Cerebellar cortex (tissue), 1 donor: ENCODE measurements at places on chromosomes 3 and 15.

DNA sequence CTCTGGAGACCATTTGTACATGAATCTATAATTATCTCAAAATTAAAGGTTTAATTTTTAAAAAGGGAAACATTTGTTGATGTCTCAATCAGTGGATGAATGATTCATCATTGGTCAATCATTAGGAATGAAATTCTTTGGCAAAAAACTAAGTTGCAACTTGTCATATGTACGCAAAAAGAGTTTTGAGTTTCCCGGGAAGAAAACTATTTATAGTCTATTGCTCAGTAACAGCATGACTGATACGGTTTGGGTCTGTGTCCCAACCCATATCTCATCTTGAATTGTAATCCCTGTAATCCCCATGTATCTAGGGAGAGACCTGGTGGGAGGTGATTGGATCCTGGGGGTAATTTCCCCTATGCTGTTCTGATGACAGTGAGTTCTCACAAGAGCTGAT lies 765.8 kb upstream of the ROBO1 start:
- DNase-seq: no peak

DNA sequence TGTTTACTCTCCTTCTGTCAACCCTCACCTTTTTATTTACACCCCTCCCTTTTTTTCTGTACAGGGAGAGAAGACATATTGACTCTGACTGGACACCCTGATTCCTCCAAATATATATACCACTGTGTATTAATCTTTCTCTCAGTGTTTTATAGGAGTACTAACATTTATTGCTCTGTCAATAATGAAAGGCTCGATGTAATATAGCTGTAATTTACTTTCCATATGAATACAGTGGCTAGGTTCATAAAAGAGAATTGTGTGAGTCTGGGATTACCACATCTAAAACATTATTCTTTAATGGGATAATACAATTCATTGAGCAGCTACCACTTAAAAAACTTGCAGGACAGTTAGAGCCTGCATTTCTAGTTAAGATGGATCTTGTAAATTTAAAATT lies 194.3 kb downstream of the SV2B start:
- DNase-seq: no peak

GRCh38 chr15:74782259-74783071 lies 585 bp downstream of the CSK start:
- DNase-seq: no peak

DNA sequence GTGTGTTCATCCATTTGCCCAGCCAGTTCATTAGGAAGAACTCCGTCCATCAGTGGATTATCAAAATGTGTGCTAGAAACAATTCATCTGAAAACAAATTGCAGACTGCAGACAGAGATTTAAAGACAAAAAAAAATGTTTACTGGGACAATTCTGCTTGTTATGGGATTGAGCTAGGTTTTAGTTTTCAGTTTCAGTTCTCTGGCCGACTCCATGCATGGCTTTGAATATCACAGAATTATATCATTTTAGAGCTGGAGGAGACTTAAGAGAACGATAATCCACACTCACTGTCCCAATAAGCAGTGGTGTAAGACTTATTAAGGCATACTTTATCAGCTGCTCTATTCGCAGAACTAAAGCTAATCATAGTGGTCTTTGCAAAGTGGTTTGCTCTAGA lies 51.1 kb downstream of the TFG start:
- DNase-seq: no peak

DNA sequence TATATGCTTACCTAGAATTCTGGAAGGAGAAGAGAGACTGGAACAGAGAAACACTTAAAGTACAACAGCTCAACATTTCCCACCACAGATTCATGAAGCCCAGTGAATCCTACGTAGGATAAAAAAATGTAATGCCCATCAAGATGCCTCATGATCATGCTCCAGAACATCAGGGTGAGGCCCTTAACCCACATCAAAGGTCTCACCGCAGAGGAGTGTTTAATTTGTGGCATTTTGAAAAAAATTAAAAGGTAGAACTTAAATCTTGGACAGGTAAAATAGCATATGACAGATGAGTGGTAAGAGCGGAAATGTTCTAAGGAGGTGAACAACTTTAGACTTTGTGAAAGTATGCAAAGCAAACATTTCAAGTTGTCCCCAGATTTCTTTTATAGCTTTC lies 9.7 kb upstream of the SLC6A20 start:
- DNase-seq: no peak

- DNase-seq: no peak
These were observed 145.0 kb upstream of the GAP43 start for GRCh38 chr3:115478359-115478758.

DNA sequence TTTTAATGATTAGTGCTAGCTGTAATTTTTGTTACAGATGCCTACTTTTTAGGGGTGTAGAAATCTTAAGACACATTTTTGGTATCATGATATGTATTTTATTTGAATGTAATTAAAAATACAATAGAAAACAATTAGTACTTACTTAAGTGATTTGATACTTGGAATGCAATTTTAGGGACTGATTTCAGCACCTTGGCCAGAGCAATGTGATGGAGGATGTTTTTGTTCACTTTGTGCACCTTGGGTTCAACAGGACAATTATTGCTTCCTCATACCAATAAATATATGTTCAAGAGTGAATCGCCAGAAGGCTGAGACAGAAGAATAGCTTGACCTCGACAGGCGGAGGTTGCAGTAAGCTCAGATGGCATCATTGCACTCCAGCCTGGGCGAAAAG lies 22.3 kb downstream of the GMNC start:
- DNase-seq: no peak

- no peak for DNase-seq
These were observed 75.3 kb downstream of the SYNPR start for GRCh38 chr3:63353383-63353782.

DNA sequence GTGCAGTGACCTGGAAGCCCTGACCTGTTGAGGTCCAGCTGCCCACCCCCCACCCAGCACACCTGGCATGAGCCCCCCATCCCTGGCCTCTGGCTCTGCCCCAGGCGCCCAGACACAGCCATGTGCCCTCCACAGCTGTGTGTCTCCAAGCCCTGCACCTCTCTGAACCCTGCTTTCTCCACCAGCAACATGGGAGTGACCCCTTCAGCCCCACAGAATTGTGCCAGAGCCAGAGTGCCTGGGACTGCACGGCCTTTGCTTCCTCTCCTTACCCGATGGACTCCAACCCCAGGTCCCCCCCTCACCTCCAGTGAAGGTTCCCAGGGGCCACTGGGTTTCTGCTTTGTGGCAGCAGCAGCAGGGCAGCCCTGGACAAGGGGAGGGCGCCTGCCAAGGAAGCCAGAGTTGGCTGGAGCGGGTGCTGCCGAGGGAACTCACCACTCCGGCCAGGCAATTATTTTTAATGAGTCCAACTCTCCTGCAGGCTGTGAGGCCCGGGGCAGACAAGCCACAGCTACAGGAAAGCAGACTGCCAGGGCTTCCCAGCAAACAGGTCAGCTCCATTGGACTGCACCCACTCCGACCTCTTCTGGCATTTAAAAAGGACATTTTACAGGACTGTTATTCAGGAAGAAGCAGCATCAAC lies 24.1 kb downstream of the PRR20G start:
- peak; percentile 18 for DNase-seq

DNA sequence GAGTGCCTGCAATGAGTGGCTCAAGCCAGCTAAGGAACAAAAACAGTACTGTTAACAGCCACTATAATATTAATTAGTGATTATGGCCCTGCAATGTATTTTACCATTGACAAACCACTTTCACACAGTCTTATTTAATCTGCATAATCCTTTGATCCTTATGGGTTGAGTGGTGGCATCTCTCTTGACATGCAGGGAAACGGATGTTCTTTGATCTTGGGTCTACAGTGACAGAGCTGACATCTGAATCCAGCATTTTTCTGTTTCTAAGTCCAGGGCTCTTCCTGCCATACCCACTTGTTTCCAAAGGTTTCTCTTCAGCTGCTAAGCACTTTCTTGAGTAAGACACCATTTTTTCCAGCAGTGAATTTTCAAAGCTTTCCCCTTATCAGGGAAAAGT lies 277.7 kb upstream of the ROPN1 start:
- no peak for DNase-seq

- DNase-seq: no peak
These were observed 57.6 kb downstream of the ADAMTS17 start for GRCh38 chr15:100284191-100284590.

- no peak for DNase-seq
These were observed 107.3 kb upstream of the SELENOK start for GRCh38 chr3:53998980-53999379.

DNA sequence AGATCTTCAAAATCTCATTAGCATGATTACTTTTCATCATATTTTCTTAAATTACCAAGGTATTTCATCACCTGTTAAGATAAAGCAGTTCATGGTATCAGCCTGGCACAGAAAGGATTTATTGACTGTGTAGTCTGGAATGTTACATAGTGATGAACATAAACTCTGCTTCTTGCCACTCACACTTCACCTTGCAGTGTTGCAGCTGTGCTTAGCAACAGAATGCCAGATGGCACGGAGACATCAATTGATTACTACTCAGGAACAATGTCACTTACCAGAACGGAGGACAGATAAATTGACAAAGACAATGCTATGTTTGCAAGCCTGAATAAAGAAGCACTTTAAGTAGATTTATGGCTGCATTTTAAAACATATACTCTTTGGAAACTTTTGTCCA lies 15.0 kb upstream of the BCHE start:
- no peak for DNase-seq

- DNase-seq: peak; percentile 27
These were observed 489 bp downstream of the HDGFL3 start for GRCh38 chr15:83207009-83207659.

GRCh38 chr15:33377204-33377603 lies 66.4 kb downstream of the RYR3 start:
- DNase-seq: no peak

DNA sequence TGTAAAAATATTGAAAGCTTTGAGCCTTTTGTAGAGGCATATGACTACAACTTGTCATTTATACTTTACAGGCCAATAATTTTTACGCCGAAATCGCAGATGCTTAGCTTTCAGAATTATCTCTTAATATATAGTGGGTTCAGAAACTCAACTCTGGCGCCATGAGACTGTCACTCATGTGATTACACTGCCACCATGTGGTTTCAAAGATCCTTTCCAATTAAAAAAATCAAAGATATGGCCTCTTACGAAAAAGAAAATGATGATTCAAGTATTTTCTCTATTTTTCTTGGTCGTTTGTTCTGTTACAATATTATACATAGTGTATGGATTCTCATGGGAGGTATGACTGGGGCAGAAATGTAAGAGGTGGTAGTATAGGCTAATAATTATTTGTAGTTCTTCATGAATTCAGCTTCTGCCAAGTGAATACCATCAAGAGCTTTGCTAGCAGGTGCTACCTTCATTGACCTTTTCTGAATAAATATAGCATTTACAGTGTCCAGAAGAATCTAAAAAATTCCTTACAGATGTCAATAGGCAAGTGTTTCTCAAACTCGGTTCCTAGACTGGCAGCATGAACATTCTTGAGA lies 751.7 kb upstream of the GOLIM4 start:
- DNase-seq: peak; percentile 29

DNA sequence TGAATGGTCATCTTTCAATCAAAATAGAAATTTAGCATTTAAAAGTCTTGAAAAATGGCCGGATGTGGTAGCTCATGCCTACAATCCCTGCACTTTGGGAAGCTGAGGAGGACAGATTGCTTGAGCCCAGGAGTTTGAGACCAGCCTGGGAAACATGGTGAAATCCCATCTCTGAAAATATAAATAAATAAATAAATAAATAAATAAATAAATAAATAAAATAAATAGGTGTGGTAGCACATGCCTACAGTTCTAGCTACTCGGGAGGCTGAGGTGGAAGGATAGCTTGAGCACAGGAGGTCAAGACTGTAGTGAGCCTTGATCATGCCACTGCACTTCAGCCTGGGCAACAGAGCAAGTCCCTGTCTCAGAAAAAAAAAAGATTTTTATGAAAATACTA lies 25.9 kb downstream of the SLC30A4 start:
- DNase-seq: no peak

DNA sequence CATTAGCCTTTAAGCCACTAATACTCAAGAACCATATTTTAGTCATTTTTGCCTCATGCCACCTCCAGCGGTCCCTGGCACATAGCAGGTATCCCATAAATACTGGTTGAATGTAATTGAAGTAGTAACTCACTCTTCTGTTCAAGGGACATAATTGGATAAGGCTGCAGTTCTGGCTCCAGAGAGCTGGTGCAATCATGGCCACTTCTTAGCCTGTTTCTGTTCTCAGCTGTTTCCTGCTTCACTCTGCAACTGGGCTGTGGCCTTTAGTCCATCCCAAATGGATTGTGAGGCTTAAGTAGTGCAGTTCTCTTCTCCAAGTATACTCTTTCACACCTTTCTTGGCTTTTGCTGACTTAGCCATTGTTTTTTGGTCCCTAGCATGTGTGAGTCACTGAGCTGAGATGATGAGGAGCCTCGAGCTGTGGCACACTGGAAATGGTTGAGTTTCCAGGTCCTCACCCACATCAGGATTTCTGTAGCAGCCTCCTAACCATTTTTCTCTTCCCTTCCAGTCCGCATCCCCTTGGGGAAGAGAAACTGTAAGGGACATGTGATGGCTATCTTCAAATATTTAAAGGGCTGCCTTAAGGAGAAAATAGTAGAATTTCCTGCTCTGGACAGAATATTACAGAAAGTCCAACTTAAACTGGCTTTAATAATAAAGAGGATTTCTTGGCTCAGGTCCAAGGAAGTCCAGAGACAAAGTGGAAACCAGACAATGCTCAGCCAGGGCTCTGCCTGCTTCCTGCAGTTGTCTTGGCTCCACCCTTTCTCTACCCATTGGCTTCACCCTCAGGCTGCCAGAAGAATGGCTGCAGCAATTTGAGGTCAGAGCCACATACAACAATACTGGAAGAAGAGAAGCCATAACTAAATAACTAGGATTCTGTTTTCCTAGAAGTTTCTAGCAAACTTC lies 305.4 kb upstream of the ROPN1 start:
- no peak for DNase-seq

GRCh38 chr3:126913524-126913923 lies 69.4 kb upstream of the PLXNA1 start:
- DNase-seq: no peak

DNA sequence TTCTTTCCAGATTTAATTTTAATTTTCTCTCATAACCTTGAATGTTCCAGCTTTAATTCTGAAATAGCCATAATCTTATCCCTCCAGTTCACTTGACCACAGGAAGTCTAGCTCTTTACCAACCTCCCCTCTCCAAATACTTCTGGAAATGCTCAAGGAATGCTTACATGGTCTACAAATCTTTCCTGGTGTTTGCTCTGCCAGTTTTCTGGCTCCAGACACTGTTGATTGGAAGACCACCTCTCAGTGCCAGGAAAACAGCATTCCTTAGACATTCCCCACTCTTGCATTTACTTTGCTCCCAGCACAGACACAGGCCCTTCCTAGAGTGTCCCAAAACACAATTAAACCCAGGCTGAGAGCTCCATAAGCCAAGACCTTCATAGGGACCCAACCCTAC lies 98.6 kb downstream of the MESD start:
- DNase-seq: no peak
